ENCODE measurements at places on chromosomes 2 and 18.

- peaks cover 75% of the 10 kb centered on the region for H3K4me1 ChIP-seq
- peak overlapping the region; percentile 91 for H3K27ac ChIP-seq
- peaks cover 8% of the 10 kb centered on the region for H3K36me3 ChIP-seq
- no peak for DNase-seq
Observed at GRCh38 chr2:11752906-11753305, 6.5 kb downstream of the LPIN1 start.

DNA sequence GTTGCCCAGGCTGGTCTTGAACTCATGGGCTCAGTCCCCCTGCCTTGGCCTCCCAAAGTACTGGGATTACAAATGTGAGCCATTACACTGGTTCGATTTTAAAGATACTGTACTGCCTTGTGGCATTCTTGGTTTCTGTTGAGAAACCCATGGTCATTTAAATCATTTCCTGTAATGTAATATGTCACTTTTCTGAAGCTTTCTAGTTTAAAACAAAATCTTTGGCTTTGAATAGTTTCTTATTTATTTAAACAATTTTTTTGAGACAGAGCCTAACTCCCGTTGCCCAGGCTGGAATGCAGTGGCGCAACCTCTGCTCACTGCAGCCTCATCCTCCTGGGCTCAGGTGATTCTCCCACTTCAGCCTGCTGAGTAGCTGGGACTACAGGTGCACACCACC lies 8.9 kb downstream of the ZNF512 start:
- no peaks in the 10 kb centered on the region for H3K27me3 ChIP-seq
- H3K4me1 ChIP-seq = peaks cover 21% of the 10 kb centered on the region
- peaks cover 69% of the 10 kb centered on the region for H3K36me3 ChIP-seq

DNA sequence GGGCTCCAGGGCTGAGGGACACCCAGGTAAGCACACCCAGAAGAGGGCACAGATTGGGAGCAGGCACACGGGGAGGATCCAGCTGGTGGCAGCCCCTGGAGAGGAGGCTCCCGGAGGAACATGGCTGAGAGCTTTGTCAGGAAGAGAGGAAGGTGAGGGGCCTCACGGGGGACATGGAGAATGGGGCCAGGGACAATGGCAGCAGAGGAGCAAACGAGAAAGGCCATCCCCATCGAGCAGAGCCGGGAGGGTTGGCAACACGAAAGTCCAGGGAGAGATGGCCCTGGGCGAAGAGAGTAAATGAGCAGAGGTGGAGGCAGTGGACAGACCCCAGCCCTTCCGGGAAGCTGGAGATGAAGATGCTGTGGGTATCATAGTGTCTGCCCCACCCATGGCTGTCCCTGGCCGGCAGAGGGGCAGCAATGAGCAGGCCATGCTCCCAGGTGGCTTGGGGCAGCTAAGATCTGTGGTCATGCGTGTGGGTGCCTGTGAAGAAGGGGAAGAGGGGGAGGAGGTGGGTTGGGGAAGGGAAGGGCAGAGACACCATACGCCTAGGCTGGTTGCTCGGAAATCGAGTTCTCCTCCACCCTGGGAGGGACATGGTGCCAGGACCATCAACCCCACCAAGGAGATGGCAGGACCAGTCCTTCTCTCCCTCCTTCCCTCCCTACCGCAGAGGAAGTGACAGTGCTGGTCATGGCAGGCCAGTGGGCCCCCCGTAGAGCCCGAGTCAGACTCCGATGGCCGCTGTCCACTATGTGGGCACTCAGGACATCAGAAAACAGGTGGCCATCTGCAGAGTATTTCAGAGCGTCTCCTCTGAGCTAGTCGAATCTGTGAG lies 191.7 kb downstream of the NDUFA10 start:
- H3K27ac ChIP-seq = no peak overlapping the region
- H3K36me3 ChIP-seq = no peaks in the 10 kb centered on the region
- H3K4me1 ChIP-seq = no peaks in the 10 kb centered on the region
- DNase-seq = no peak

GRCh38 chr2:167258712-167259111 lies 370.4 kb downstream of the XIRP2 start:
- no peak overlapping the region for H3K4me3 ChIP-seq
- no peaks in the 10 kb centered on the region for H3K4me1 ChIP-seq
- no peak overlapping the region for H3K27ac ChIP-seq
- no peaks in the 10 kb centered on the region for H3K36me3 ChIP-seq

- H3K4me1 ChIP-seq = no peaks in the 10 kb centered on the region
- H3K27me3 ChIP-seq = no peaks in the 10 kb centered on the region
- H3K4me3 ChIP-seq = no peak overlapping the region
Observed at GRCh38 chr18:36469461-36469860, 171.9 kb downstream of the FHOD3 start.

- DNase-seq = no peak
- H3K36me3 ChIP-seq = peaks cover 37% of the 10 kb centered on the region
- H3K4me1 ChIP-seq = no peaks in the 10 kb centered on the region
- H3K27ac ChIP-seq = no peak overlapping the region
Observed at GRCh38 chr2:20027260-20027677, 14.8 kb upstream of the MATN3 start.

- H3K4me1 ChIP-seq = peaks cover 9% of the 10 kb centered on the region
- DNase-seq = no peak
- H3K36me3 ChIP-seq = peaks cover 10% of the 10 kb centered on the region
- no peak overlapping the region for H3K27ac ChIP-seq
Observed at GRCh38 chr2:201172279-201172678, 10.7 kb upstream of the CASP10 start.

DNA sequence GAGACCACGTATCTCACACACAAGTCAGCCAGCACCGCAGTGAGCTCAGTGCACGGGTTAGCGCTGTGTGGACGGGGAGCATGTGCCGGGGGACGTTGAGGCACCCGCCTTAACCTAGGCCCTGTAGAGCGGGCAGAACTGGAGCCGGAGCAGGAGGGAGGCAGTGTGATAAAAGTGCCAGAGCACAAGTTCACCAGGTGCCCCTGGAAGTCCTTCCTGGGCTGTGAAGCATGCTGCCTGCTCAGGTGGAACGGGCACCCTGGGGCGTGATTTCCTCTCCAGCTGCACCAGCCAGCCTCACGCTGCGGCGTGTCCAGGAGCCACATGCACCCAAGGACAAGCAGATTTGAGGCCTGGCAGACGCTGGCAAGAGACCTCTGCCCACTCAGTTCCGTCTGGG lies 50.3 kb downstream of the ITGB1BP1 start:
- DNase-seq = no peak
- H3K36me3 ChIP-seq = no peaks in the 10 kb centered on the region
- H3K4me1 ChIP-seq = no peaks in the 10 kb centered on the region
- H3K27me3 ChIP-seq = no peaks in the 10 kb centered on the region

GRCh38 chr2:51595836-51596235 lies 563.9 kb upstream of the NRXN1 start:
- DNase-seq = no peak
- no peaks in the 10 kb centered on the region for H3K36me3 ChIP-seq
- H3K4me3 ChIP-seq = no peak overlapping the region
- H3K27ac ChIP-seq = no peak overlapping the region
- no peaks in the 10 kb centered on the region for H3K4me1 ChIP-seq
- no peaks in the 10 kb centered on the region for H3K27me3 ChIP-seq

- H3K4me1 ChIP-seq = peaks cover 53% of the 10 kb centered on the region
- peak overlapping the region; percentile 92 for H3K27ac ChIP-seq
- H3K27me3 ChIP-seq = peaks cover 2% of the 10 kb centered on the region
- peaks cover 26% of the 10 kb centered on the region for H3K36me3 ChIP-seq
Observed at GRCh38 chr2:236536727-236537398, 32.8 kb upstream of the ACKR3 start.

DNA sequence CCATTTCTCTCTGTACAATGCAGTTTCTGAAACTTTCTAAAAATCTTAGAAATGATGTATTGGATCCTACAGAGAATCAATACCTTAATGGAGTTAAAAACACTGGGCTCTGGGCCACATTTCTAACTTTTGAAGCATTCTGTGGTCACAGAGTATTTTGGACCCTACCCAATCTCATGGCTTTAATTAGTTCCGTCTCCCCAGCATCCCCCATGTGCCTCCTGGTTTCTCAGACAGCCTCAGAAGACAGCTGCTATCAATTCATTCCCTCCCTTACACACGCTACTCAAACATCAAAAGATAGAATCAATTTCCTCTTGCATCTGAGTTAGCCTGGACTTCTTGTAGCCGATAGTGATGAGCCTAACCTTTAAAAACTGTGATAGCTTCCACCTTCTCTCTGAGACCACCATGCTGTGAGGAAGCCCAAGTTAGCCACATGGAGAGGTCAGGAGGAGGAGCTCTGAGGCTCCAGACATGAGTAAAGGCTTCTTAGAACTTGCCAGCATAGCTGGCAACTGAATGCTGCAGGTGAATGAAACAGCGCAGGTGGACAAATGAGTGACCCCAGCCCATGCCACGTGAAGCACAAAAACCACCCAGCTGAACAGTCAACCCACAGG lies 10.4 kb downstream of the ADCY3 start:
- H3K27ac ChIP-seq = no peak overlapping the region
- H3K36me3 ChIP-seq = peaks cover 51% of the 10 kb centered on the region
- DNase-seq = no peak
- H3K4me3 ChIP-seq = no peak overlapping the region
- H3K4me1 ChIP-seq = peaks cover 7% of the 10 kb centered on the region
- H3K27me3 ChIP-seq = no peaks in the 10 kb centered on the region

GRCh38 chr18:35642802-35643201 lies 61.3 kb downstream of the GALNT1 start:
- H3K27ac ChIP-seq = no peak overlapping the region
- H3K4me1 ChIP-seq = no peaks in the 10 kb centered on the region
- no peaks in the 10 kb centered on the region for H3K27me3 ChIP-seq
- H3K36me3 ChIP-seq = peaks cover 6% of the 10 kb centered on the region
- no peak overlapping the region for H3K4me3 ChIP-seq

DNA sequence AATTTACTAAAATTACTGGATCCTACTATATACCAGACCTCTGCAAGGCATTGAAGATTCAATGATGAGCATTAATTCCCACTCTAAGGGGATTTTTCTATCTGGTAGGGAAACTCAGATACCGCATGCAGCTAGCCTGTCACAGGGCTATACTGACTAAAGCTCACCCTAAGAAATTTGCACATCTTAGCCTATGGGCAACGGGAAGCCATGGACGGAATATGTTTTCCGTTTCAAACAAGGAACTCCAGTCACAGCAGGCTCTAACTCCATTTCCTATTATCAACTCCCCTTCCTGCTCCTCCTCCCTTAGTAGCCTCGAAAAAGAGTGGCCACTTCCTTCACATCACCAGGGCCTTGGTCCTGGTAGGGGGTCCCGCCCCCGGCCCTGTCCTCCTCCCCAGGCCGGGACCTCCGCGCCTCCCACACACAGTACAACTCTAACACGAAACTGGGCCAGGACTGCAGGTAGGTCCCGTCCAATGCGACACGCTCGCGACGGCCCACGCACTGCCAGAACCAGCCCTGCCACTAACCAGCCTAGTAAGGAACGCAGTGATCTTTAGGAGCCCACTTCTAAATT lies 659 bp upstream of the COX5B start:
- H3K27ac ChIP-seq = peak overlapping the region; percentile 86
- H3K4me1 ChIP-seq = peaks cover 13% of the 10 kb centered on the region
- no peak for DNase-seq
- H3K27me3 ChIP-seq = peaks cover 6% of the 10 kb centered on the region
- H3K36me3 ChIP-seq = peaks cover 26% of the 10 kb centered on the region

DNA sequence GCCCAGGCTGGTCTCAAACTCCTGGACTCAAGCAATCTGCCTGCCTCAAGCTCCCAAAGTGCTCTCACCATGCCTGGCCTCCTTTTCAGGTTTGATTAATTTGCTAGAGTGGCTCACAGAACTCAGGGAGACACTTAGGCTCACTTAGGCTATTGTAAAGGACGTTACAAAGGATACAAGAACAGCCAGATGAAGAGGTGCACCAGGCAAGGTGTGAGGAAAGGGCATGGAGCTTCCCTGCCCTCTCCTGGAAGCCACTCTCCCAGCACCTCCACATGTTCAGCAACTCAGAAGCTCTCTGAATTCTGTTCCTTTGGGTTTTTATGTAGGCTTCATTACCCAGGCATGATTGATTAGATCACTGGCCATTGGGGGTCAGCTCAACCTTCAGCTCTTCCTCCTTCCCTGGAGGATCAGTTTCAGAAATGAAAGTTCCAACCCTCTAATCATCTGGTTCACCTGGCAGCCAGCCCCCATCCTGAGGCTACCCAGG lies 78.7 kb upstream of the RGPD5 start:
- H3K27me3 ChIP-seq = peaks cover 7% of the 10 kb centered on the region
- H3K4me1 ChIP-seq = no peaks in the 10 kb centered on the region
- DNase-seq = no peak
- no peaks in the 10 kb centered on the region for H3K36me3 ChIP-seq
- H3K4me3 ChIP-seq = no peak overlapping the region

GRCh38 chr2:231427116-231427515 lies 31.6 kb downstream of the B3GNT7 start:
- H3K36me3 ChIP-seq = peaks cover 4% of the 10 kb centered on the region
- H3K27me3 ChIP-seq = peaks cover 6% of the 10 kb centered on the region
- no peak overlapping the region for H3K4me3 ChIP-seq
- H3K27ac ChIP-seq = no peak overlapping the region
- no peak for DNase-seq
- H3K4me1 ChIP-seq = peaks cover 2% of the 10 kb centered on the region

DNA sequence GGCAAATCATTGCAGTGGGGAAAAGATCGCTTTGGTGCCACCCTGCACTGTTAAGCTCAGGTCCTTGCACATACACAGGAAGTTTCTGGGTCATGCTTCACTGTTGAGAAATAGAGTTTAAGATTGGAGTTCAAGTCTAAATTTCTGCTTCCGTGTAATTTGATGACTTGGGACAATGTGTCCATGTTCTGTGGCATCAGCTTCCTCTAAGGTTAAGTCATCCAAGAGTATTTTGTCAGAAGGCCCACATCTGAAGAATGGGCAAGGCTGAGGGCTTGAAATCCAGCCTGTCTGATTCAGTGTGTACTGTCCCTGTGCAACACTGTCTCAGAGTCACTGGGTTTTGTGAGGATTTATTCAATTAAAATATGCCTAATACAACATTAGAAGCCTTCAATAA lies 880.7 kb downstream of the SUCLG1 start:
- H3K27me3 ChIP-seq = no peaks in the 10 kb centered on the region
- H3K4me1 ChIP-seq = no peaks in the 10 kb centered on the region
- no peak overlapping the region for H3K27ac ChIP-seq
- no peak for DNase-seq
- no peaks in the 10 kb centered on the region for H3K36me3 ChIP-seq

DNA sequence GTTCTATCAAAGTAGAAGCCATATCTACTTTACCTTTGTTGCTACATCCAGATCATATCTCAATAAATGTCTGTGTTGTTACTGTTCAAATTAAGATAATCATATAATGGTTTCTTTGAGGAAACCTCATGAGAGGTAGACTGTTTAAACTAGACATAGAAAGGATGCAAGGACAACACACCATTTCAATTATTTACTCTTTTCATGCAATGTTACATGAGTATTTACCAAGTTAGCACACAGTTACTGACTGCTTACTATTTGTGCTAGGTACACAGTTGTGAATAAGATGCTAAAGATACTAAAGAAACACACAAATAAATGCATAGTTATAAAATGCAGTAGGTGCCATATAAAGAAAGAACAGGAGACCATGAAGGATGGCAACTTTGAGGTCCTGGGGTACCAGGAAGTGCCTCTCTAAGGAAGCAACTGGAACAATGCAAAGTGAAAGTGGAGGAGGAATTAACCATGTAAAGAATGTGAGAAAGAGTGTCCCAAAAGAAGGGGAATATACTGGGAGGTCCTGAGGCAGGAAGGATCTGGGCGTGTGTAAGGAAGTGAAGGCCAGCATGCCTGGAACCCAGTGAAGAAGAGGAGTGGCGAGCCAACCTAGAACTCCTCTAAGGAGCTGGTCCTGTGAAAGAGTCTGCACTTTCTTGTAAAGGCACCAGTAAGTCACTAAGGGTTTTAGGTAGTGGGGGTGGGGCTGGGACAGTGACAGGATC lies 39.4 kb downstream of the RBMS1 start:
- H3K36me3 ChIP-seq = peaks cover 8% of the 10 kb centered on the region
- H3K4me3 ChIP-seq = no peak overlapping the region
- H3K27ac ChIP-seq = no peak overlapping the region
- H3K4me1 ChIP-seq = peaks cover 10% of the 10 kb centered on the region
- H3K27me3 ChIP-seq = no peaks in the 10 kb centered on the region

Measured in T-helper 2 cell treated with Interferon-gamma antibody and Interleukin-4, amounts not matched to agents 5 μg/mL and 100 μg/mL, for 36 hours (primary cell).